ENCODE measurements at places on chromosomes 12 and 14.

GRCh38 chr12:18345021-18345735, 83.9 kb downstream of the PIK3C2G start:
- DNase-seq = no peak

GRCh38 chr12:27309293-27309994, 23.2 kb upstream of the BMAL2 start:
- no peak for DNase-seq

- no peak for DNase-seq
Measured at GRCh38 chr14:61418746-61419145, 97.4 kb downstream of the PRKCH start.

GRCh38 chr14:40581264-40581663, 1025.4 kb upstream of the LRFN5 start:
- no peak for DNase-seq

DNA sequence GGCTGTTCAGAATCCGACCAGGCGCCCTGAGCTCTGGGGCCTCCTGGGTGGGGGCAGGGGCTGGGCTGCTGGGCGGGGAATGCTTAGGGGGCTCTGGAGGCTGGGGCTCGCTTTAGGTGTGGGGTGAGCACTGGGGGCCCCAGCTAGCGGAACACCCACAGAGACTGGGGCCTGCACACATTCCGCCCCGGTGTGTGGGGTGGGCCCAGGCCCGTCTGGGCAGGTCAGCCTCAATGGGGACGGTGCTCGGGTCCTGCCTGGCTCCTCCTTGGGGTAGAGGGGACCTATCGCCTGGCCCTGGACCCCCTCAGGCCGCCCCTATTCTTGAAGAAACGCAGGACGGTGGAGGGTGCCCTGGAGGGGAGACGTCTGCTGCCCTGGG, 364.8 kb downstream of the TMEM121 start:
- DNase-seq = no peak

- DNase-seq = no peak
Measured at GRCh38 chr14:36208690-36209278, 32.3 kb upstream of the PTCSC3 start.

GRCh38 chr12:50222275-50222783, 55.2 kb upstream of the CERS5 start:
- DNase-seq = no peak

GRCh38 chr12:6684609-6685008, 4.6 kb downstream of the ZNF384 start:
- no peak for DNase-seq

DNA sequence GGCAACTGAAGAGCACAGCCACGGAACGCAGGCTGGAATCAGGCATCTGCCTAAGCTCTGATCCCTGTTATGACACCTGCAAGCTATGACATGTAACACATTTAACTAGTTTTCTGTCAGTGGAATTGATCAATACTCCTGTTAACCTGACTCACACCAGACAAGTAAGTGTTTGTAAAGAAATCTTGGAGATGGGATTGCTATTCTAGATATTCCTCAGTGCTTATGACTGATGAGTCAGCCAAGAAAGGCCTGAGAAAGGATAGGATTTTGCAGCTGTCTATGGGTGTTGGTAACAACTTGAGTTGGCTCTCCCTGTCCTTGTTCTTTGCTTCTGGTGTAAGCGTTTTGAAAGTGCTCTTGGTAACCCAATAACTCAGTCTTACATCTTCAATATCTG, 110.5 kb downstream of the GPR135 start:
- no peak for DNase-seq

DNA sequence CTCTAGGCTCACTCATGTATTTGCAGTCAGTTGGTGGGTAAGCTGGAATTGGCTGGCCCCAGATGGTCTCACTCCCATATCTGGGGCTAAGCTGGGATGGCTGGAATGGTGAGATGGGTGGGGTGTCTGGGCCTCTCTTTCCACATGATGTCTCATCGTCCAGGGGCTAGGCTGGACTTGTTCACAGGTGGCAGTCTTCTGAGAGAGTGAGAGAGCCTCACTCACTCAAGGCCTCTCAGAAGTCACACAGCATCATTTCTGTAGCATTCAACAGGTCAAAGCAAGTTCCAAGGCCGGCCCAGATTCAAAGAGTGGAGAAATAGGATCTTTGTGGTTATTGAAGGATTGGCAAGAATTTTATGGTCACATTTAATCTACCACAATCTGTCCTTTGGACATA, 102.7 kb downstream of the UNC79 start:
- DNase-seq = no peak

DNA sequence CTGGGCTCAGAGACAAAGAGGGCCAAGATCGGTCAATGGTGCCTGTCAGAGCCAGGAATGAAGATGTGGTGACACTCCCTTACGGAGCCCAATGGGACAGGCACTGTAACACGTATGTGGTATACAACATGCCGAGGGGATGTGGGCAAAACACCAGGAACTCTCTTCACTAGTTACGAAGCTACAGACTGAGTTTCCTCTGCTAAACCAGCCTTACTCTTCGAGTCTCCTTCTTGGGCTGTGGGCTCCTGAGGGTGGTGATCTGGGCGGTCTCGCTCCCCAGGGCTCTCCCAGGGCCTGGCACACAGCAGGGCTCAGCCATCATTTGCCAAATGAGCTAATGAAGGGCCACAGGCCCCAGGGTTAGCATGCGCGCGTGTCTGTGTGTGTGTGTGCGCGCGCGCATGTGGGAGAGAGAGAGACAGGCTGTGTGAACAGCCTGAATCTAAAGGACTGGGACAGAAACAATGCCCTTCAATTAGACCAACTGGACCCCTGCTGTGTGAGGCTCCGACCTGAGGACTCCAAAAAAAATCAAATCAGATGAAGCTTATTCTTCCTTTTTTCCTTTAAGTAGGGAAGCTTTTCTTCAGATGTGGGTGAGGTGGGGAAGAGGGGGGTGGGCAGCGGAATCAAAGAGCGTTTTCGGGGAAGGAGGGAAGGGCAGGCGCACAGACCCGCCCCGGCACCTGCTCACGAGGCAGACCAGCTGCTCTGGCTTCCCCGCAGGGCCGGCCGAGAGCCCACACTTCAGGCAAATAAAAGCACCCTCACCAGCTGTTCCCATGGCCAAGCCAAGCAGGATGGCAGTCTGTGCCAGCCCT, 42.5 kb downstream of the CCDC88C start:
- peak; percentile 22 for DNase-seq

GRCh38 chr12:54029529-54030441, 1.5 kb downstream of the HOXC6 start:
- no peak for DNase-seq

DNA sequence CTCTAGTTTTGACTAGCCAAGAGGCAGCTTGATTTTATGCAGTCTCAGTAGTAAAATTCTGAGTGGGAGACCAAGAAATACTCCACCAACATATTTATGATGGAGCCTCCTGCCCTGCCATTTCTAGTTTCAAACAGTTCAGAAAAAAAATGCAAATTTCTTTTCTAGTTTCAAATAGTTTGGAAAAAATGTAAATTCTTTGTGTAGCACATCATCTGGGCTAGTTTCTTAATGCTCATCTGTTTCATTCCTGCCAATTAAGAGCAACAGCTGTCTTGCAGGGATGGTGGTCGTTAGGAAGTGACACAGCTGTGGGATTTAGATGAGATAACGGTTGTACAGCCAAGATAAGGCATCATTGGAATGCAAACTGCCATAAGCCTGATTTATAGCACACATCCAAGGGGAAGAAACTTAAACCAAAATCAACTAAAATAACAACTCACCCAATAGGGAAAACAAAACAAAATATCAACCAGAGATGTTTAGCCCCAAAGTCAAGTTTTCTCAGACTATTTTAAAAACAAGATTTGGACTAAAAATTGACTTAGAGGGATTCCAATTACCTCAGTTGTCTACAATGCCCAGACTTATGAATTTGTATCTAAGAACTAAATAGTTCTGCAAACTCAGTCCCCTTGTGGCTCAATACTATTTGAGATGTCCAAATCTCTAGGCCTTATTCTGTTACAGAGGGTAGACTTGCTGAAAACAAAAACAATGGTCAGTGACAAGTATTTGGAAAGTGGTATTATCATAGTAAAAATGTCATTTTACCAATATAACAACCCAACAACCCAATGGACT, 291.3 kb upstream of the ATP2B1 start:
- no peak for DNase-seq

DNA sequence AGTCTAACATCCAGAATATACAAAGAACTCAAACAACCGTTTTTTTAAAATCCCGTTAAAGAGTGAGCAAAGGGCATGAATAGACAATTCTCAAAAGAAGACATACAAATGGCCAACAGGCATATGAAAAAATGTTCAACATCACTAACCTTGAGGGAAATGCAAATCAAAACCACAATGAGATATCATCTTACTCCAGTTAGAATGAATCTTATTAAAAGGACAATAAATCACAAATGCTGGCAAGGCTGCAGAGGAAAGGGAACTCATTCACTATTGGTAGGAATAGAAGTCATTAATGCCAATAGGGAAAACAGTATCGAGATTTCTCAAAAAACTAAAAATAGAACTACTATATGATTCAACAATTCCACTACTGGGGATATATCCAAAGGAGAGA, 520.1 kb downstream of the RMST start:
- DNase-seq = no peak

GRCh38 chr14:37275963-37276362, 78.2 kb downstream of the MIPOL1 start:
- DNase-seq = no peak

DNA sequence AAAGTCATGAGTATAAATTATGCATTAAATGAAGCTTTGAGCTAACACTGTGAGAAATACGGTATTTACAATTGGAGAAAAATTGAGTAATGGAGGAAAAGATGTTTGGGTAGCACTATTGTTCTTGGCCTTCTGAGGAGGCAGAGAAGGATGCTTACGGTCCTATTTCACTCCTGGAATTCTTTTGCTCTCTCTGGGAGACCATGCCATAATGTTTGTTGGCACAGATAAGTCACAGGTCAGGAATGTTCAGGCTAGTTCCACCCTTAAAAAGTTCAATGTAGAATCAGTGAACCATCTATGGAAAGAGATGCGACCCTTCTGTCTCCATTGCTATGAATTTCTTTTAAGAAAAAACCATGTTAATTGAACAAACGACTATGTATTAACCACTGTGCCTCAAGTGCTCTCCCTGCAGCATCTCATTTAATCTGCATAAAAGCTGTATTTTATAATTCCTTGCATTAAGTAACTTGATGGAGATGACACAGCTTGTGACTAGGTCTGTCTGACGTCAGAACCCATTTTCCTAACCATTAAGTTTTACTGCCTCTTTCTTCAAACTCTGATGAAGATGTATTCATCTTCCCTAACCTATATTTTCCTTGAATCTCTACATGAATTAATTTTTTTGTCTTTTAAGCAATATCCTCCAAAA, 9.5 kb downstream of the BATF start:
- no peak for DNase-seq

DNA sequence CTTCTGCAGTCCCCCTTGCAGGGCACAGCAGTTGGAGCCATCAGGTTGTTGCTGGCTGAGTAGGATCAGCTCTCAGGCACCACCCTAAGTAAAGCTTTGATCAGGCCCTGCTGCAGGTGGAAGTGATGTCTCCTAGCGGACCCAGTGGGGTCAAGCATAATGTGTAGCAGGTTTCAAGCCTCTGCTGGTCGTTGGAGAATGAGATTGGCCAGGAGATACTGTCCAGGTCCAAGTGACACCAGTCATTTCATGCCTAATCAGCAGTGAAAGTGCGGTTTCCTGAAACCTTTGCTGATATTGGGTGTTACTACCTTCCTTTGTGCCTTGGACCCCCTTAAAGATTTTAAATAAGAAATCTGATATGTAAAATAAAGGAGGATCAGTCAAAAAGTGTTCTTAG, 72.6 kb downstream of the SUSD6 start:
- DNase-seq = no peak

DNA sequence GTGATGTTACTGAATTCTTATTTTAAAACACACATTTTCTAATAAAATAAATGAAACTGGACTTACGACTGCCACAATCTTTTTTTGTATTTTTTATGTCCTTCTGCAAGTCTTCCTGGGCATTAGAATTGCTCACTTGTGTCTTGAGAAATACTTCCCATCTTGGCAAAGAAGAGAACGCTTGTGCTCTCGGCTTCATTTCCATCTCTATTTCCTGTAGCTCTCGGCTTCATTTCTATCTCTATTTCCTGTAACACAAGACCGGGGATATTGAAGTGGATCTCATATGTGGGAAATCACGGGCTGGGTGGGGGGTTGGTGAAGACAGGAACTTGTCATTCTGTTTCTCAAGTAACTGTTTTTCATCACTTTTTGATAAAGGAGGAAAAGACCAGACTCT, 77.9 kb downstream of the EP400 start:
- no peak for DNase-seq

GRCh38 chr12:103178366-103179080, 221.0 kb downstream of the ASCL1 start:
- DNase-seq = no peak

DNA sequence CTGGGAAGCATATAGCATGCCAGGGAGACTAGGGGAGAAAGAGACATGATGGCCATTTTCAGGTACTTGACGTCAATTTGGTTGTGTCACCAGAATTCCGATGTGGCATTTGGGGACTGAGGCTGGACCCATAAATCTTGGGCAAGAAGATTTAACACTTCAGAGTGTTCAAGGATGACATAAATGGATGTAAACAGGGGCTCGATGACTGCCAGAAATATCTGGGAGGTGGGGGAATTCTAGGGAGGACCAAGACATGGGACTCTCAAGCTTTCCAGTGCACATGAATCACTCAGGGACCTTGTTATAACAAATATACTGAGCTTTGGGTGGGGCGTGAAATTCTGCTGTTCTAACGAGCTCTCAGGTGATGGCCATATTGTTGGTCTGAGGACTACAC, 17.8 kb downstream of the HAL start:
- DNase-seq = no peak

GRCh38 chr14:37246427-37246829, 48.7 kb downstream of the MIPOL1 start:
- DNase-seq = no peak

DNA sequence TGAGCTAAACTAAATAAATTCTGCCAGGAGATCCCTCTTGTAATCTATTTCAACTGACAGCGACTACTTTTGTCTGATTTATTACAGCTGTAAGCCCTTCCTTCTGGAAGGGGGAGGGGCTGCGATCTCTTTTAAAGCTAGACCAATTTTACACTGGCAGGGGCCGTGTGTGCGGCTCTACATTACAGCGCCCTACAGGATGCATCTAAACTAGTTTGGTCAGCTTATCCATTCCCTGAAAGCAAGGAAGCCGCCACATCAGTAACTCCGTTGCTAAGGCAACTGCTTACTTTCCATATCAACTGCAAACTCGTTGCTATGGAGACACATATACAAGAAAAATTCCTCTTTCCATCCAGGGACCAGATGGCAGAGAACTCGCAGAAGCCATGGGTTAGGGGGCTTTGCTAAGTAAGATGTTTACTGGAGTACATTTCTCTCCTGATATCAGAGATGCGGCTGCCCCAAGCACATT, 17.4 kb downstream of the FOXN3 start:
- no peak for DNase-seq

GRCh38 chr12:93449277-93449676, 7.5 kb upstream of the UBE2N start:
- no peak for DNase-seq

GRCh38 chr12:57110104-57111030, 795 bp downstream of the STAT6 start:
- peak; percentile 54 for DNase-seq
